ENCODE measurements at places on chromosomes 6 and 20. TPM values are rescaled to one million over a fixed set of nuclear protein-coding genes. Genes with fewer than 3 reads are reported as not detected.
A peak's percentile ranks its signal among the peaks of the same experiment; 100 is the strongest.

NKX2-4 gene
- total RNA-seq: not detected

ZC3H12D gene
- total RNA-seq: 0.36 TPM

GRCh38 chr6:104929353-104929752, 27.6 kb upstream of the LIN28B start:
- ATAC-seq: no peak

DNA sequence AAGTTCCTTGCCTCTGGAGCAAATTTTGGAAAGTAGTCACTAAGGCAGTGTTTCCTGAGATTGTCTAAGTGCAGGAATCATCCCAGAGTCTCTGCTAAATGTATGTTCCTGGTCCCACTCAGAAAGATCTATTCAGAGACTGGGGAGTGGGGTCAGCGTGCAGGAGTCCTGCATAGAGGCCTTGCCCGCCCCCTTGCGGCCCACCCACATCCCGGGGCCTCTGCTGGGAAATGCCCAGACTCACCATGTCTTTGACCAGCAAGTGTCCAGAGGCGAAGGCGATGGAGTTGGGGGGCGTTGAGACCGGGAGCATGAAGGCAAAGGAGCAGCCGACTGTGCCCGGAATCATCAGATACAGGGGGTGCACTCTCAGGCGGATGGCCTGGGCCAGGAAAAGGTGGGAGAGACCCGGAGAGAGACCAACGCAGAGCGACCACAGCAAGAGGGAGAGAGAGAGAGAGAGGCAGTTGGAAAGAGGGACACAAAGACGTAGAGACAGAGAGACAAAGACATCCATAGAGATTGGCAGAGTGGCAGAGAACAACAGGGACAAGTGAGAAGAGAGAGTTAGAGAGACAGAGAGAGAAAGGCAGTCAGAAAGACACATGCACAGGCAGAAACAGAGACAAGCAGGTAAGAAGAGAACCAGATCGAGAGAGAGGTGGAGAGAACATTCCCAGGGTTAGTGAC, 12.9 kb upstream of the OCSTAMP start:
- no peak for ATAC-seq

DNA sequence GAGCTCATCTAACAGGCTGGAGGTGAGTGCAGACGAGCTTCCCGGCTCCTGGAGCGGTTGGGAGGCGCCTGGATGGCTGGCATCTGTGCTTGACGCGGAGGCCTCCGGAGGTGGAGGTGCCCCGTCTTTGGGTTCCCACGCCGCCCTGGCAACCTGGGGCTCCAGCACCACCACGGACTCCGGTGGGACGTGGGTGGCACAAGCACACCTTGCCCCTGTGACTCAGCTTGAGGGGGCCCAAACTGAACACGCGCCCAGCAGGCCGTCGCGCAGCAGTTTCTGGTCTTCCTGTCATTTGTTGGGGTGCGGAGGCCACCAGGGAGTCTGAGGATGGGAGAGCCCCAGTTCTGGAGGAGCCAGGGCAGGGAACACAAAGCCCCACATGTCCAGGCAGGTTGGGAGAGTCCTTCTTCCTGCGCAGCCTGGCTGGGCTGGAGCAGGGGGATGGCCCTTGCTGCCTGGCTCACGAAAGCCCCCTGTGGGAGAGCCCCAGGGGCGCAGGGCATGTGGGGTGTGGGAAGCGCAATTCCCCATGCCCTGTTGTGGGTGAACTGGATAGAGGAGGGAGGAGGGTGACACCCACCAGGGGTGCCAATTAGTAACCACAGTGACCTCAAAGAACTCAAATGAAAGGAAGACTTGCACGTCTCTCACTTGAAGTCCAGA, 1378.6 kb upstream of the DEFB115 start:
- ATAC-seq: peak; percentile 56

GRCh38 chr6:29516108-29516507, 28.4 kb upstream of the MAS1L start:
- ATAC-seq: peak; percentile 89

TBC1D32 gene
- 6.0 TPM for total RNA-seq

NDUFAF5 gene
- total RNA-seq: 17.7 TPM

MTFR2 gene
- total RNA-seq: 4.3 TPM

RRBP1 gene
- total RNA-seq: 74.5 TPM

DNA sequence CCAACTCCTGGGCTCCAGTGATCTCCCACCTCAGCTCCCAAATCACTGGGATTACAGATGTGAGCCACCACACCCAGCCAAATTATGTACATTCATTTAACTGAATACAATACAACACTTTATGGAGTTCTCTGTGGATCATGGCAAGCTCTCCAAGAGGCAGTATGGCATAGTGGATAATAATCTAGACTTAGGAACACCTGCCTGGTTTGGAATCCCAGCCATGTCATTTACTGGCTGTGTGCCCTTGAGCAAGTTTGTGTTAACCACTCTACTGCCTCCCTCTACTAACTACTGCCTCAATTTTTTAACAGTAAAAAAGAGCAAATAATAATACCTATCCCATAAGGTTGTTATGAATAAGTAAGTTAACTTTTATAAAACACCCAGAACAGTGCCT, 1.9 kb upstream of the ETV7 start:
- ATAC-seq: no peak

DNA sequence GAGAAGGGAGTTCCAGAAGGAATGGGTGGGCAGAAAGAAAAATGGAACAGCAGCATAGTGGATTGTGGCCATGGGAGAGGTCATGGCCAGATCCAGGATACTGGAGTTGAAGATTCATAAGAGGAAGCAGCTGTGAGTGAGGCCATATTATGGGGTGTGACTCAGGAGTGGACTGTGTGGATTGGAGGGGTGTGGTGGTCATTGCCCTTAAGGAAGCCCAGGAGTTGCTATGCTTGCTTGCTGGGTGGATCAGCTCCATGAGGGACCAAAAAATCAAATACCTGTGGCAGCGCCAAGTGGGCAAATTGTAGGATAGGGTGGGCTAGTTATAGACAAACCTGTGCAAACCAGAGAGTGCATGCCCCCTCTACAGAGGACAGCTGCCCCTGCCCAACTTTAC, 18.3 kb downstream of the LRRC1 start:
- peak; percentile 71 for ATAC-seq

GRCh38 chr20:42261766-42262270, 643.6 kb upstream of the CHD6 start:
- no peak for ATAC-seq

DNA sequence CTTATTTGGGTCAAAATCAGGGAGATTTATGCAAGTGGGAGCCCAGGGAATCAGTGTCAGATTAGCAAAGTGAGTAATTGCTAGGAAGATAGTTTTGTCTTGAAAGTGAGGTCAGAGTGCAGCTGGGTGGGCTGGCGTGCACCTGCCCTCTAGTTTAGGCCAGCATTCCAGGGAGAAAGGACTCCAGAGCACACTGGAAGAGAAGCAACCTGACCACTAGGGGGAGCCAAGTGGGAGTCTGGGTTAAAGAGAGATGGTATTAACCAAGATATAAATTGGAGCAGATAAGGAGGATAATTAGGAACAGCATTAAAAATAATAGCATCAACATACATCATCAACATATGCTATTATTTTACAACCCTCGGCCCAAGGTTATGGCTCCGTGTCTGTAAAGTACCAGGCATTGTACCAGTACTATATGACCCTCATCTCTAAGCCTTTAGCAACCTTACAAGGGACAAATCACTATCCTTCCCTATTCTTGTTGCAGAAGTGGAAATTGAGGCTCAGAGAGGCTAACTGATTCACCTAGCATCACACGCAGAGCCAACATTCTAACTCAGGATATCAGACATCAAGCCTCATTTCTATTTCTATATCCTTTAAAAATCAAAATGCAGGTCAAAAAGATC, 57.8 kb downstream of the SLC2A10 start:
- ATAC-seq: peak; percentile 54

- ATAC-seq: no peak
Observed at GRCh38 chr6:111984516-111985201, 69.2 kb upstream of the CCN6 start.

BTN3A1 gene
- 6.2 TPM for total RNA-seq

GRCh38 chr6:90101403-90101802, 195.2 kb downstream of the BACH2 start:
- ATAC-seq: no peak

GRCh38 chr6:105804424-105804823, 281.7 kb upstream of the PRDM1 start:
- peak; percentile 70 for ATAC-seq

- ATAC-seq: no peak
Observed at GRCh38 chr6:45310118-45310788, 17.9 kb upstream of the RUNX2 start.

DNA sequence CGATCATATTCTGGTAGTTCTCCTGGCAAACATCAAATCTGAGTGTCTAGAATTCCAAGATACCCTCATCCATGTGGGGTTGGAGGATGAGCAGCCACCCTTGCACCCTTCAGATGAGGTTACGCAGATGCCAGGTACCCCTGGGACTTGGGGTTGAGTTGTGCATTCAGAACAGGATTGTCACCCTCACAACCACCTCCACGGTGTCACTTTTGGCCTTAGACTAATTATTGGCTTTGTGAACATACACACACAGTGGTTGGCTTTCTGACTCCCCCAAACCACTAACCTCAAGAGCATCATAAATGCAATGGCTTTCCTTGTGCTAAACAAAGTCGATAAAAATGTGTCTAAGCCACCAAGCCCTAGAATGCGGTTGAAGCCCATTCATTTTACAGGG, 2.9 kb upstream of the F13A1 start:
- ATAC-seq: no peak

DNA sequence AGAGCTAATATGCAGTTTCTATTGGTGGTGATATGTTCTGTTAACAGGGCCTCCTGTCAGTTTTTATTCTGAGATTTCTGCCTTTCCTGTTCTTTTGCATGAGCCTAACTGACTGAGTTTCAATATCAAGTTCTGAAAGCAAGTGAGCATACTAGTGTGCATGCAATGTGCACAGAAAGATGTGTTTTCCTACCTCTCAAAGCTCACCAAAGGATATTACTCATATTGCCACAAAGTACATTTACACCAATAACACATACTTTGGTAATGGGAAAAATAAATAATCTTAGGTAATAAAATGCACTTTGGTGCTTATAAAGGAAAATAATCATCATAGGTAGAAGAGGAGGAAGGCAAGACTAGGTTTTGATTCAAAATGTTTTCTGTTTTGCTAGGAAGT, 195.0 kb downstream of the KHDC1L start:
- no peak for ATAC-seq

DNA sequence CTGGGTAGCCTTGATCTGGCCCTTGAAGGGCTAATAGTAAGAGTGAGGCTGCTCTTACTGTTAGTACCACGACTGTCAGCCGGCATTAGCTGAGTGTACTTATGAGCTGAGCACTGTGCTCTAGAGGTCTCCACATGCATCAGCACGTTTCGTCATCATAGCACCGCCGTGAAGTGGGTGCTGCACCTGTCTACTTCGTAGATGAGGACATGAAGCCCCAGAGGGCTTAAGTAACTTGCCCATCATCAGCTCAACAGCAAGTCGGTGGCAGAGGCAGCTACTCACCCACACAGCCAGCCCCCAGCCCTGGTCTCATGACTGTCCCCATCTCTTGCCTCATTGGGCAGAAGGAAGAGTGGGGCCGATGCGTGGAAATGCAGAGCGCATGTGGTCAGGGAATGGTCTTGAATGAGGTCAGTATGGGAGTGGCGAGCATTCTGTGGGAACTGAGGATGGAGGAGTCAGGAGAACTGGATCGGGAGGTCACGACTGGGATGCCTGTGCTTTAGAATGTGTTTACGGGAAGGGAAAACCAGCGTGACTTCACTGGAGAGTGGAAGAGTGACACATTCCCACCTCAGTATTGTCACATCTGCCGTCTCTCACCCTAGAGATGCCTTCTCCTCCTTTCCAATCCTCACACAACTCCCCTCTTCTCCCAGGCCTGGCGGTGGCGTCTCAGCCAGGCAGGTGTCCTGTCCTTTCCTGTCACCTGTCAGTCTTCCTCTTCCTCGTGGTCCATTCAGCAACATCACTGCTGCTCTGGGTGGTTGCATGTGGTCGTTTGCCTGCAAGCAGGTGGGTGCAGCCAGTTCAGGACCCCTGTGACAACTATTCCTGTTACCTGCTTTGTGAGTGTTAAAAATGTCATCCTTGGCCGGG, 6.0 kb downstream of the SYTL3 start:
- ATAC-seq: no peak

GRM1 gene
- not detected for total RNA-seq

CRYBG1 gene
- 124 TPM for total RNA-seq

DNA sequence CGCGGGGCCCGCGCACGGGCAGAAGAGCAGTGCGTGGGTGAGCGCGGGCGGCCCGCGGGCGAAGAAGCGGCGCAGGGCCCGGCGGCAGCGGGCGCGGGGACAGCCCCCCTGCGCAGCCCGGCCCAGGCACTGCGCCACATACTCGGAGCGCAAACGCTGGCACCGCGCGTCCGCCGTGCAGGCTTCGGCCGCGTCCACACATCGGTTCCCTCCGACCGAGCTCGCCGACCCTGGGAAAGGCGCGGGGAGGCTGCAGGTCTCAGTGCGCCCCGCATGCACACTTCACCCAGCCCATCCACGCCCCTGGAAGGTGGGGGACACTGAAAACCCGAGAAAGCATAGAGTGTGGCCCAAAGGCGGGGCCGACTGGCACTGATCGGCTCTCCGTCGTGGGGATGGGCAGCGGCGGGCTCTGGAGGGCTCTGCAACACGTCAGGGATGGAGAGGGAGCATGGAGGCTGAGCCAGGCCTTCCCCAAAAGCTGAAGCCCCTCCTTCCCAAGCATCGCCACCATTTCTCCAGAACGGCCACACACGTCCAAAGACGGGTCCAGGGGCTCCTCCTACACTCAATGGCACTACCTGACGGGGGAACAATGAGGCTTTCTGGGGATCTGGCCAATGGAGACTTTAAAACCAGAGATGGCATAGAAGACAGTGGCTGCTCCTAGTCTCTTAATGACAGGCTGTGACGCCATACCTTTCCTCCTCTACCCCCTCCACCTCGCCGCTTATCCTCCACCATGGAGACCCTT, 2.0 kb downstream of the GFRA4 start:
- no peak for ATAC-seq

DNA sequence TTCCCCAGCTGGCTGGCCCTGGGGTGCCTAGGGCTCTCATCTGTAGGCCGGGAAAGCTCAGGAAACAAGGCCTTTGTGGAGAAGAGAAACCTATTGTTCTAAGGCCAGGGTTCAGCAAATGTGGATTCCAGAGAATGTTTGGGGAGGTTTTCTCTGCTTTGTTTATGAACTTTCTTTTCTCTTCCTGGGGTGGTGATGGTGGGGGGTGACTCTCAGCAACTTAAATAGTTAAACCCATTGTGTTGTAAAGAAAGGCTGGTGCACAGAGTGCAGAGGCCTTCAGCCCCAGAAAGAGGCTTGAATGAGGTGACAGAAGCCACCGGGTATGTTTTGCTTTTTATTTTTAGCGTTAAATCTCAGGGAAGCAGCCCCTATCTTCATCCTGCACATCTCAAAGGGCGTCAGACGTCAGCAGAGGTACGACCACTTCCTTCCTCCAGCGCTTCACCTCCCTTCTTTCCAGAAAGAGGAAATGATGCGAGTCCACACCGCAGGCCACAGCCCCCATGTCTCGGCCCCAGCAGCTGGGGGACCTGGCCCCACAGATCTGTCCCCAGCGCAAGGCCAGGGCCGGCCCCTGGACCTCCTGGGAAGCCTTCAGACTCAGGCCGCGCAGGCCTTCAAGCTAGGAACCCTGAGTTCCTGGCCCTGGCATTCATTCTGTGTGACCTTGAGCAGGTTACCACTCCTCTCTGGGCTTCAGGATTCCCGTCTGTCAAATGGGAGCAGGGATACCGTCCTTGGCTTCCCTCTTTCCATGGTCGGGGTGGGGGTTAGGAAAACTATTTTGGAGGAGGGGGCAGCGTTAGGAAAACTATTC, 605 bp upstream of the PPP1R16B start:
- peak; percentile 51 for ATAC-seq

ADGRF1 gene
- total RNA-seq: 32.8 TPM

GRCh38 chr6:79512014-79512413, 25.2 kb downstream of the LCA5 start:
- no peak for ATAC-seq

GRCh38 chr20:8094850-8095249, 37.2 kb upstream of the PLCB1 start:
- peak; percentile 70 for ATAC-seq

GRCh38 chr6:142433419-142433818, 131.6 kb downstream of the ADGRG6 start:
- no peak for ATAC-seq
